ENCODE measurements at places on chromosomes 5 and 9. TPM values are rescaled to one million over a fixed set of nuclear protein-coding genes. Genes with fewer than 3 reads are reported as not detected.

DNA sequence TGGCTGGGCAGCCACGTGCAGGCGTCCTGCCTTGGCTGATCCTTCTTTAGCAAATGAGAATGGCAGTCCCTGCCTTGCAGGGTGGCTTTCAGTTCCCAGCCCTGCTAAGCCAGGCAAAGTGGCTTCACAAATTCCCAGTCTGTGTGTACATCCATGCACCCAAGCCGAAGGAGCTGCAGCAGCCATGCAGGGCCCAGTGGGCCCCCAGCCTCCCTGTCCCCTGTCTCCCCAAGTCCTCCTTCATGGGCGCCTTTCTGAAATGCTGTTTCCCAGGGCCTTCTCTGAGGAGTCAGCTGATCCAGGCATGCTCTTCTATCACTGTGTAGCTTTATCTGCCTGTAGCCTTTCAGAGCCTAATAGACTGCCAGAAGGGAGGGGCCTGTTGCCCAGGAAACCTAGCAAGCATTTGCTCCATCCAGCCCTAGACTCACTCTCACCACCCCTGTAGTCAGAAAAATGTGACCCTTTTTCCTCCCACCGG lies 47.4 kb upstream of the SHC3 start:
- no peak for DNase-seq

DNA sequence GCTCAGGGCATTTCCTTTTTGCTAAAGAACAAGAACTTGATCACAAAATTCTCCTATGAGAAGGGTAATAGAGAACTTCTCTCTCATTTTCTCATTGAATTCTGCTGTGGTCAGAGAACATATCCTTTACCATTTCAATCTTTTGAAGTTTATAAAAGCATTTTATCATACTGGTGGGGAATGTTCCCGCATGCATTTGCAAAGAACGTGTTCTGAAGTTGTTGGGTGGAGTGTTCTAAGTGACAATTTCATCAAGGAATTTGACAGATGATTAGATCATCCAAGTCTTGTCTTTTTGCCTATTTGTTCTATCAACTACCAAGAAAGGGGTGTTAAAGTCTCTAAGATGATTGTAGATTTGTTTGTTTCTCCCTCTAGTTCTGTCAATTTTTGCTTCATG lies 163.4 kb upstream of the FREM1 start:
- no peak for DNase-seq

GRCh38 chr5:97854871-97855762 lies 672.1 kb upstream of the RIOK2 start:
- DNase-seq = no peak

DNA sequence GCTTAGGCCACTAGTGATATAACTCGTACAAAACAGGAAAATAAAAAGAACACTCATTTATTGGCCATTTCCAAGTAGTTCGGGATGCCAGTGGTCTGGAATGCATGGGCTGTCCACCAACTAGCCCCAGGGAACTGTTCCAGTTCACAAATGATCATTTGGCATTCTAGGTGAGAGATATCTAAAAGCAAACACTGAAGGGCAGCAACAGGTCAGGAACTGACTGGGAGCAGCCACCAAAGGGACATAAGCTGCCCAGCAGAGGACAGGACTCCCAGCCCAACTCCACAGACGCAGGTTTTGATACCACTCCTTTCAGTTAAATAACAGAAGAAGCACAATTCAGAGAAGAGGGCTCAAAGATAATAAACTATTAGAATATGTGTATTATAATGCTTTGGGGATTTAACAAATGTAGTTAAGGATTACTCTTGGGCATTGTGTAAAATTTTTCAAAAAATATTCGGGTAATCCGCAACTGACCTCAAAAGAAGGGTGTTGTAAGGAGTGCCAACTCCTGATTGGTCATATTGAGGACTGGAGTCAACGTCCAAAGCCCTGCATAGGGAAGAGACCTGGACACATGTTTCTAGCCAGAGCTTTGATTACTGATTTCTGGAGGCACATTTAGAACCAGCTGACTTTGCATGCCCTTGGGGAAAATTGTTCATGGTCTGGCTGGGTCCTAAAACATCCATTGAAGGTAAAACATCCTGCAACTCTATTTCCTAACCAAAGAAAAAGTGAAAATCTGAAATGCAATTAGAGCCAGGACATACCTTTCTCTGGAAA lies 320.0 kb downstream of the DNAH5 start:
- DNase-seq = no peak

GRCh38 chr5:125277494-125278154 lies 531.2 kb upstream of the ZNF608 start:
- DNase-seq = no peak

DNA sequence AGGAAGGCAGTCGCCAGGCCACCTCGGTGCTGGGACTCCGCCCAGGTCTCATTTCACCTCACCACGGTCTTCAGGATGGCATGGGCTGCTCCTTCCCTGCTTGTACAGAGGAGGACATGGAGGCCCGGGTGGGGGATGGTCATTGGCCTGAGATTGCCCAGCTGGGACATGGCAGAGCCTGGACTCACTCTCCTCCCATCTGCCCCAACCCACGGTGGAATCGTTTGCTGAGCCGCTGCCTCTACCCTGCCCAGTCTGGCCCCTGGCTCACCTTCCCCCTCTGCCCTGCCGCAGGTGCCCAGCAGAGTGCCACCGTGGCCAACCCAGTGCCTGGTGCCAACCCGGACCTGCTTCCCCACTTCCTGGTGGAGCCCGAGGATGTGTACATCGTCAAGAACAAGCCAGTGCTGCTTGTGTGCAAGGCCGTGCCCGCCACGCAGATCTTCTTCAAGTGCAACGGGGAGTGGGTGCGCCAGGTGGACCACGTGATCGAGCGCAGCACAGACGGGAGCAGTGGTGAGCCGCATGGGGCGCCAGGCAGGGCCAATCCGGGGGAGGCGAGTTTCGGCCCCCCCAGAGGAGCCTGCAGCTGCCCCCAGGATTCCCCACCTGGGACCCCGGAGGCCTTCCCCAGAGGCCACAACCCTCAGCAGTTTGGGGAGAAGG lies 36.7 kb downstream of the HK3 start:
- DNase-seq = no peak

GRCh38 chr5:176776141-176776865 lies 34.1 kb upstream of the UNC5A start:
- peak; percentile 67 for DNase-seq

- no peak for DNase-seq
These were observed 1006.4 kb upstream of the CTNND2 start for GRCh38 chr5:12910641-12911040.

CDH18 gene
- not detected for total RNA-seq

DNA sequence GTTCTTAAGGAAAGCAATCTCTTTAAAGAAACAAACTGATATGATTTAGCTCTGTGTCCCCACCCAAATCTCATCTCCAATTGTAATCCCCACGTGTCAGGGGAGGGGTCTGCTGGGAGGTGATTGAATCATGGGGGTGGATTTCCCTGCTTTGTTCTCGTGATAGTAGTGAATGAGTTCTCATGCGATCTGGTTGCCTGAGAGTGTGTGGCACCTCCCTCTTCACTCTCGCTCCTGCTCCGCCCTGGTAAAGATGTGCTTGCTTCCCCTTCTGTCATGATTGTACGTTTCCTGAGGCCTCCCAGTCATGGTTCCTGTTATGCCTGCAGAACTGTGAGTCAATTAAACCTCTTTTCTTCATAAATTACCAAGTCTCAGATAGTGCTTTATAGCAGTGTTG lies 412.7 kb upstream of the SMC2 start:
- DNase-seq = no peak

PRDM9 gene
- total RNA-seq = not detected

- no peak for DNase-seq
These were observed 60.7 kb downstream of the COL27A1 start for GRCh38 chr9:114216081-114216480.

DNA sequence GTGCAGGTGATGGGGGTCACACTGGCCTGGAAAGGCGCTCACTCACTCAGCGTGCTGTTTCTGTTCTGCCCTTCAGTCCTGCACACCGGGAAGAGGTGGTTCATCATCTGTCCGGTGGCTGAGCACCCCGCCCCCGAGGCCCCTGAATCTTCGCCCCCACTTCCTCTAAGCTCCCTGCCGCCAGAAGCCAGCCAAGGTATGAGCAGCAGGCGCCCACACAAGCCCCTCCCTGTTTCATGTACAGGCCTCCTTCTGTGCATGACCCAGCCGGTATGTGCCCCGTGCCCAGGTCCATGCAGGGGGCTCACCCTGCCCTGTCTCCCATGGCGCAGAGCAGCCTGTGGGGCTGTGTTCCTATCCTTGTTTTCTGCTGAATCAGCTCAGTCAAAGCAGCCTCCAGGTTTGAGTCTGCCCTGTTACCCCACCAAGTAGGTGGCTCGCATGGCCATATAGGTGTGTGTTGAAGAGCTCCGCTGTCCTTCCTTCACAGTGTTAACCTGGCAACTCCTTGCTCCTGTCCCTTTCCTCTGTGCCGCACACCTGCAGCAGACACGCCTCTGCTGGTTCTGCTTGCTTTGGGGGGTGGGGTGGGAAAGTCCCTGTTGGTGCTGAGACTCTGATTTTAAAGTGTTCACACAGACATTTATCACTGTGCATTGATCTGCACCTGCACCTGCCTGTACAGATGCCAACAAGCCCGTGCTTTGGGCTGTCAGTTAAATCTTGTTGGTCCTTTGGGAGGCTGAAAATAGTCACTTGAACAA lies 84.8 kb downstream of the WNK2 start:
- DNase-seq = no peak

- DNase-seq = no peak
These were observed 136.5 kb downstream of the EFNA5 start for GRCh38 chr5:107533910-107534876.

DNA sequence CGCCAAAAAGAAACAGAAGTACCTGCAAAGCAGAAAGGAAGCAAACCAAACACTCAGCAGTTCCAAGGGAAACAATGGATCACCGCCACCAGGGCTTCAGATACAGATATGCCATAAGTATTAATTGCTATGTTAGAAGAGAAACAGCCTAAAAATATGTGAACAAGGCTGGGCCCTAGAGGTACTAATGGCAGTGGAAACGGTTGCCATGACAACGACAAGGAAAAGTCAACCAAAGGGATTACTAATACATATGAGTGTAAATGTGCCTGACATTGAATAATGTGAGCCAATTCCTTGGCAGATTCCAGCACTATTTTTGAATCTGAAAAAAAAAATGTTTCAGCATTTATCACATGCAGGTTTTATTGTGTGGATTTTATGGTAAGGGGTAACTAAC lies 75.0 kb downstream of the CAVIN4 start:
- DNase-seq = no peak

TRAPPC13 gene
- 11.0 TPM for total RNA-seq

Measured in vagina (tissue), 2 donors.